NCI-H526 treated with DMSO at 0.1 percent for 48 hours (cell line): ENCODE measurements at places on chromosomes 5 and 9.

- DNase-seq, result no peak
Observed at GRCh38 chr5:92838253-92838652, 742.8 kb downstream of the NR2F1-AS1 start.

DNA sequence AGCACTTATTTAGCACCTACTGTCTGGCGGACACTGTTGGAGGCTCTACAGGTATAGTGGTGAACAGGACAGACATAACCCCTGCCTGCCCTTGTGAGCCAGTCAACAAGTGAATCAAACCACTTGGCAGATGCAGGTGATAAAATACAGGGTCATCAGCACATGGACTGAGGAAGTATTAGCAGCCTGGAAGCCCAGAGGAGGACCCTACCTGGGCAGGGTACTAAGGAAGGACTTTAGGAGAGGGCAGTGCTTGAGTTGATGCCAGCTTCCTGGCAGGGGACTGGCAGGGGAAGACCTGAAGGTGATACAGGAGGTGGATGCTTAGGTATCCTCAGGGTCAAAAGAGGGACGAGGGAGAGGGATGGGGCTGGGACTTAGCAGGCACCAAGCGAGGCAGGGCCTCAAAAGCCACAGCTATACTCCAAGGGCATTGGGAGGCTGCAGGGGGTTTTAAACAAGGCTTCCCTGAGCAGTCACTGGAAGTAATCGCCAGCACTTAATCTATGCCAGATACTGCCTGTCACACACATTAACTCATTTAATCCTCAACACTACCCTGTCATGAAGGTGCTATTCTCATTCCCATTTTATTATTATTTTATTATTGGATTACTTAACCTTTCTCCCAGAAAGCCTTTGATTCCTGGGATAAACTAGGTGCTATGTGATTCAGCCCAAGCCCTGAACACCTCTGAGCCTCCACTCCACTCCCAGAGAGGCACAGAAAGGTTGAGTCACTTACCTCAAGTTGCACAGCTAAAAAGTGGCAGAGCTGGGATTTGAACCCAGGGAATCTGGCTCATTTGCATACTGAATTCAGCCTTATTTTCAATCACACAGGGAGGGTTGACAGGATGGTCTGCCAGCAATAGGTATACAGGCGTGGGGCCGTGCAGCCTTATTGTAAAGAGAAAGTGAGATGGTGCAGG is 63.8 kb upstream of the ORM1 start:
- no peak for DNase-seq

DNA sequence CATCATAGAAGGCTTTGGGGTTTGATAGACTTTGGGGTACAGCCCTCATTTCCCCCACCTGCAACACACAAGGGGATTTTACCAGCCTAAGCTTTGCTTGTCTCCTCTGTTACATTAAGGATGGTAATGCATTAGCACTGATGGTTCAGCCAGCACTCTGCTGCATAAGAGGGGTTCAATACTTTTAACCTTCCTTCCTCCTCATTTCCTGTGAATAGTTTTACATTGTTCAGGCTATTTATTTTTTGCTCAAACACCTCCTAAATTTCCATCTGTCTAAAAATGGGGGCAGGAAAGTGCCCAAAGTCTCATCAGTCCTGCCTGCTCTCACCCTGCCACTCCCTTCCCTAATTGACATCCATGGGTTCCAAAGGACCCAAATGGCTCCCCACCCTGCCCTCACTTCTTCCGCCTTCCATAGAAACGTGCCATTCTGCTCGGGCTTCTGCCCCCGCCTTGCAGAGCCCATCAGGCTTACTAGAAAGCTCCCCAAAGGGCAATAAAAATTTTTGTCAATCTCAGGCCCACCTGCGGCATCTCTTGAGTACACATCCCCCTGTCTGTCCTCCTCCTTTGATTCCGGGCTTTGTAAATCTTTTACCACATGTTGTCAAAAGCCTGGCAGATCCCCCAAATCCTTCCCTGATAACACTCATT is 239.5 kb upstream of the SLC24A2 start:
- DNase-seq, result no peak

DNA sequence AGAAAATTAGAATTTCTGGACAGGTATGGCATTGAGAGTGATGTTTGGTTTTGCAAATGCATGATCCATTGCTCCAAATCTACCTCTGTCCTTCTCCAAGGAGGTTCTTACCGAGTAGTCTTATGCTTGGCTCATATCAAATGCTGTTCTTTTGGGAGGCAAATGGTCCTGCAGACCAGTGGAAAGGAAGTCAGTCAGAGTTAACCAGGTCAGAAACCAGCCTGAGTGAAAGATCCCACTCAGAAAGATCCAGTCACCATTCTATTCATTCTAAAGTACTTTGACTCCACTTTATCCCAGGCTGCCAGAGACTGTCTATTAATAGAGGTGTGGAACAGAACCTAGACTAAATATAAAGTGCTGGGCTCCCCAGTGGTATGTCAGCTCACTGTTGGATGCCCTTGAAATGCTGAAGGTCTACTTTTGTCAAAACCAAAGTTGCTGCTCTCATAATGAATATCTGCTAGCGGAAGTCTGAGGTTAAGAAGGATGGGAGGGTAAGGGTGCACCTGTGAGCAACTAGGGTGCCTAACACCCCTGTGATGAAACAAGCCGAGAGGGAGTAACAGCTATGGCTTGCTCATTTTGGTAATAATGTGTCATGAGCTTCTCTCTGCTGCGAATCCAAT is 302.2 kb downstream of the ZNF608 start:
- DNase-seq, result no peak

DNA sequence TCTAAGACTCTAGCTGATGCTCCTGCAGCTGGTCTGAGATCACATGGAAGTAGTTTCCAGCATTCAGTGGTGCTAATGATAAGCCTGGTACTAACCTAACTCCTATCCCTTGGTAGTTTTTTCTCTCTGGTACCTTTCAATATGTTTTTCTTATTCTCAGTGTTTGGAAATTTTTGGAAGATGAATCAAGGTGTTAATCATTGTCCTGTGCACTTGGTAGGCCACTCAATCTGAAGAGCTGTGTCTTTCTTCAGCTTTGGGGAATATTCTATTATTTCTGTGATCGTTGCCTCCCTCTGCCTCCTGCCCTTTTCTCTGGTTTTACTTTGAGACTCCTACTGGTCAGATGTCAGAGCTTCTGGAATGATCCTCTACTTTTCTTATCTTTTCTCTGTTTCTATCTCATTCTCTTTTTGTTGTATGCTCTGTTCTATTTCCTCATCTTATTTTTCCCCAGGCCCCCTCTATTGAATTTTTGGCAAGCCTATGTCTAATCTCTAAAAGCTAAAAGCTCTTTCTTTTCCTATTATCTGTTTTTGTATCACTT is 136.8 kb downstream of the APBA1 start:
- no peak for DNase-seq

- no peak for DNase-seq
Observed at GRCh38 chr5:9148242-9148641, 397.6 kb downstream of the SEMA5A start.
